ENCODE measurements at places on chromosomes 3 and 15.

DNA sequence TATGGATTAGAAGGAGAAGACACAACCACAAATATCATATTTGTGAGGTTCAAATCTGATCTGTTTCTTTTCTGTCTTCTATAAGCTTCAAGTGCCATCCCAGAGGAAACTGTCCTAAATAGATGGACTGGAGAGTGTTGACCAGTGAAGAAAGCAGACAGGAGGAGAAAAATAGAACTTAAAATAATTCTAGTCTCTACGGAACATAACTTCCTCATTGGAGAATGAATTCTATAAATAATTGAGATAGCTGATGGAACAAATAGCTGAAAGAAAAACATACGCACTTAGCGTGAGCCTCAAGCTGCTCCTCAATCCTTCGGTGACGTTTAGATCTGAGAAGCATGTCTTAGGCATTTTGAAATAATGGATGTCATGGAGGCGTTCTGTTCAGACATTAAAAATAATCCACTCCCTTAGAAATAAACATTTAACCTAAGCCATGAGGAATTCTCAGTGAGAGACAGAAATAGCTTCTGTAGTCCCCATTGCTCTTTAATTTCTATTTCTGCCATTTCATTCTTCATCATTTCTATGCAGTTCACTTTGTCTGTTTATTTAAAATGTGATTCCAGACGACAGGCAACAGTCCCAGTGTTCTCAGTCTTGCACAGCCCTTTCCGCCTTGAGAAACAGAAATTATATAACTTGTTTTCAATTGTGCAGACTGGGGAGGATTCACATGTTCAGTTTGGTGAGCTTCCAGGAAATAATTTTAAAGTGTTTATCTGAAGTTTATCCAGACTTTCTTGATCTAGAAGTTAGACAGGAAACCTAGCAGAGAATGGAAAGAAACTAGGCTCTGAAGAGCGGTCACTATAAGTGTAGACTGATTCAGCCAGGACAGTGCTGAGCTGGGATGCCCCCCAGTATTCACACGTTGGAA lies 97.3 kb downstream of the NR1D2 start:
- no peak for DNase-seq

GRCh38 chr15:40305281-40305680 lies 2.5 kb downstream of the PLCB2 start:
- DNase-seq, result no peak

GRCh38 chr3:50160561-50160983 lies 5.4 kb downstream of the SEMA3F start:
- DNase-seq, result no peak

GRCh38 chr3:191549357-191549756 lies 88.4 kb downstream of the PYDC2 start:
- no peak for DNase-seq

DNA sequence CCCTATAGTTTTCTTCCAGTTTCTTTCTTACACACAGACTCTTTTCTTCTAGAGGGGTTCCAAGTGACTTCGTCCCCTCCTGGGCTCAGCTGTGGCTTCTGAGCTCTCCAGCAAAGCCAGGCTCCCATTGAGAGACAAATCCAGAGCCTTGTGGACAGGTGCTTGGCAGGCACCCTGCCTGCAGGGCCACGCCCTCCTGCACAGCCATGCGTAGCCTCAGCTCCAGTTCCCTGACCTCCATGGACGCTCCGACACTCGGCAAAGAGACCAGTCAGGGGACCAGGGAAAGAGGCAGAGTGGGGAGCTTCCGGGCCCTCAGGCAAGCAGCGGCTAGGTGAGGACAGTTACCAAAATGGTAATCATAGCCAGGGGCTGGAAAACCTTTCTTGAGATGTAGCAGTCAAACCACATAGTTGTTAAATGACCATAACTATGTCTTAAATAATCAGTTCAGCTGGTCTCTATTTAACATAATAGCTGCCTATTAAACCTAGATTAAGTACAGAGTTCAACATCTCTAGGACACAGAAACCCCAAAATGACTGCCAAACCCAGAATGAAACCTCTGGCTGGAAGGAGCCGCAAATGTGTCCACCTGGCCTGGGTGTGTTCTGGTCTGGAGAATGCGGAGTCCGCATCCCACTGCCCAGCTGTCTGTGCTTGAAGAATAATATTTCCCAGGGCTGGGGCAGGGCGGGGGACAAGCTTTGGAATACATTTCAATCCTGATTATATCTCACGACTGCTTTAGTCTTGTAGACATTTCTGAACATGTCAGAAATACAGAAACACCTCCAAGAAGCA lies 69.3 kb upstream of the RGMA start:
- DNase-seq, result no peak

DNA sequence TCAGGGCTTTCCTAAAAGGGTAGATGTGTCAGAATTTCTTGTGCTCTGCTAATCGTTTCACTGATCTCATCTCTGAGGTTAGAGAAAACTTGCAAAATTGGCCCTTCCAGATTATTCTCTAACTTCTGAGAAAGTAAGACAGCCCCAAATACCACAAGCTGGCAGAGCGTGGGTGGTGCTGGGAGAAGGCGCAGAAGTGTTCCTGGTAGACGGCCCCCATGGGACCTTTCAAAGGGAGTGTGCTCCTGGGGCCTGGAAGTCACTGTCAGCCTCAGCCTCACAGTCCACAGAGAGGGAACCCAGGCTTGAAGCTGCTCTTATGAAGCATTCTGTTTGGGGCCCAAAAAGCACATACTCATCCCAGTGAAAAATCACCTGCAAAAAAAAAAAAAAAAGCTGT lies 86.5 kb upstream of the PFN2 start:
- DNase-seq, result no peak

DNA sequence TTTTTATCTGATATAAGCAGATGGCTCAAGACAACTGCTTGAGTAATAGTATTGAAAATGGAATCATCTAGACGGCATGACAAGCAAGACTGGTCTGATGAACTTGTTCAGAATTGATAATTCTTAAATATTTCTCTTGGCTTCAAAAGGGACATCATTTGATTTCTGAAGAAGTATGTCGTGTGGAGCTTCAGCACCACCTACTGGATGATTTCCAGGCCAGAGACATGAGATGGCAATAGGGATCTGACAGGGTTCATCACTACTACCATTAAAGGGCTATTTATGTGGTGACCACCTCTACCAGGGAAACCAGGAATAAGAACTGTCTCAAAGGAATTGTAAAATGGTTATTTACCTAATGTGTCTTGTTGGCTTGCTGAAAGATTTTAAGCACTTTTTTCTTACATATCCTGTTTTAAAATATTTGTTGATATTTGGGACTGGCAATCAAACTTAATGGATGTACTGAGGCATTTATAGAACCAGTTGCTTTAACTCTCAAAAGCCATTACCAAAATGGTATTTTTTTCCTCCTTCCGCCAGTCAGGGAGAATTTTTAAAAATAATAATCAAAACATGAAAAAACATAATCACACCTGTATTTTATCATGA lies 99.5 kb upstream of the FAM98B start:
- no peak for DNase-seq

- no peak for DNase-seq
Observed at GRCh38 chr15:29925227-29926082, 103.2 kb upstream of the TJP1 start.

DNA sequence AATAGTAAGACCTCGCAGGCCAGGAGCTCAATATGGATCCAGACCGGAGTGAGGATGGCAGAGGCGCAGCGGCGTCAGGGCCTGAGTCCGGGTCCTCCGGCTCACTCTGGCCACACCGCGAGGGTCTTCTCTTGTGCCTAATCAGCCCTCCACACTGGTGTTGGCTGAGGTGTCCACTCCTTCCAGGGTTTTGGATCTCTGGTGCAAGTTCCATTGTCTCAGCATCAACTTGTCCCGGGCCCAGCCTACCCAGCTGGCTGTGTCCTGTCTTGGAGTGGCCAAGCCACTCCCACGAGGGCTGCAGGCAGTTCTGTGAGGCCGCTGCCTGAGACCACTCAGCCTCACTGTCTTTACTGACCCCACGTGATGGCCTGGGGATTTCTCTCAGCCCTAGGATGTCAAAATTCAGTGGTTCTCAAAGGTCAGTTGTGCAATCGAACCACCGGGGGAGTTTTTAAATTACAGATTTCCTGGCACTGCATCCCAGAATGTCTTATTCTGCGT lies 12.6 kb upstream of the GOLGA6L7 start:
- DNase-seq, result no peak

DNA sequence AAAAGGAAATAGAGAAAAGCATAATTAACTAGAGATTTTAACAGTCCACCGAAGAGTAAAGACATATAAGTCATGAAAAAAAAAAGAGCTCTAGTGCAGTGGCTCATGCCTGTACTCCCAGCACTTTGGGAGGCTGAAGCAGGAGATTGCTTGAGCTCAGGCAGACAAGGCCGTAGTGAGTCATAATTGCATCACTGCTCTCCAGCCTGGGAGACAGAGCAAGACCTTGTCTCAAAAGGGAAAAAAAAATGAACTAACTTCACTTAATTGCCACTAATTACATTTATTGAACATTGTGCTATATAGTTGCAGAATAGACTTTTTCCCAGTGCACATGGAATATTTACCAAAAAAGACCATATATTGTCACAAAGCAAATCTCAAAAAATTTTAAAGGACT lies 221.8 kb downstream of the CBLB start:
- DNase-seq, result no peak

- no peak for DNase-seq
Observed at GRCh38 chr3:15927969-15928368, 130.2 kb upstream of the ANKRD28 start.

DNA sequence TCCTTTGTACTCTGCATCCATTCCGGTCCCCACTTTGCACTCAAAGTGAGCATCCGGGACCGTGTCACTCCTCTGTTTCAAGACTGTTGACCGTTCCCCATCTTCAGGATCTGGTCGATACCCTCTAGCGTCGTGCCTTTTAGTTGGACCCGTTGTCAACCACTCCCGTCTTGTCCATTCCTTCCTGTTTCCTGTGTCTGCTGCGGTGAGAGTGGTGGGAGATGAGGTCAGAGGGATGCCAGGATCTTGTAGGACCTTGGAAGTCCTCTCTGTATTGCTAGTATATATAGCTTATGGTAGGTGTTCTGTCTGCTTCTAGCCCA lies 624 bp downstream of the BRK1 start:
- DNase-seq, result no peak
